ENCODE measurements at places on chromosomes 7 and 10. TPM values are rescaled to one million over a fixed set of nuclear protein-coding genes. Genes with fewer than 3 reads are reported as not detected.

DNA sequence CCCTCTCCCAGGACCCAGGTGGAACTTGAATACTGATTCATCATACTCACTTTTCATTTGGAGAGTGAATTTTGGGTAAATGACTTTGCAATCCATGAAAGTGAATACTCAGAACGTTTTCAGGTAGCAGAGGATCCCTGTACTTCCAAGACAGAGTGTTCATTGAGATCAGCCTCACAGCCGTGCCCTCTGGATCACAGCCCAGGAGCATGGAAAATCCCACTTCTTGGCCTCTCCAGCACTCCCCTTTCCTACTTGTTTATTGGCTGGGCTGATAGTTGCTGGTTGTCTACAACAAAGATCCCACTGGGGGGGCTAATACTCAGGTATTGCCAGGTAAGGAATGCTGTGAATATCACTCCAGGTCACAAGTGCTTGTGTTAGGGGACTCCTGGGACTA lies 5.9 kb downstream of the GCK start:
- no peak for DNase-seq

The SPDYE2 gene
- not detected for total RNA-seq

GRCh38 chr7:22726907-22727713 lies at the start of gene IL6:
TSS of gene IL6 (plus strand) at chr7:22727200. CDS start at chr7:22727263, 63 bp downstream.
- DNase-seq = peak; percentile 92

The FFAR4 gene
- 0.07 TPM for total RNA-seq

The PRSS37 gene
- not detected for total RNA-seq

The NHLRC2 gene
- total RNA-seq = 76.9 TPM

DNA sequence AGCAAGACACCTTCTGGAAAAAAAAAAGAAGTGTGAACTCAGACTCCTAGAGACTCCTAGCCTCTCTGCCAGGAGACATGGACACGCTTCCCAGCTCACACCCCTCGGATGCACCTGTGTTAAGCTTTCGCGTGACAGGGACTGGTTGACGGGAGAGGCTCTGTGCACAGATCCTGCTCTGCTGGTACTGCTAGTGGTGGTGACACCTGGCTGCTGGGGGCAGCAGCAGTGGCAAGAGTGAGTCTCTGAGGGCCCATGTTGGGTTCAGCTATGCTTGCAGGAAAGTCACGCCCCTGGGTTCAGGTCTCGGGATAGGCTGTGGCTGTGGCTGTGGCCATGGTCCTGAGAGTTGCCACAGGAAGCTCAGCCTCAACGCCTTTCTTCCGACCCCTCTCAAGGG lies 81.1 kb downstream of the XRCC2 start:
- no peak for DNase-seq

The PALD1 gene
- total RNA-seq = 5.2 TPM

- DNase-seq = no peak
These were observed 365.6 kb downstream of the ANKRD7 start for GRCh38 chr7:118590107-118590506.

GRCh38 chr10:1120801-1121211 lies 64.6 kb downstream of the WDR37 start:
- DNase-seq = no peak

The GBF1 gene
- total RNA-seq = 41.7 TPM

DNA sequence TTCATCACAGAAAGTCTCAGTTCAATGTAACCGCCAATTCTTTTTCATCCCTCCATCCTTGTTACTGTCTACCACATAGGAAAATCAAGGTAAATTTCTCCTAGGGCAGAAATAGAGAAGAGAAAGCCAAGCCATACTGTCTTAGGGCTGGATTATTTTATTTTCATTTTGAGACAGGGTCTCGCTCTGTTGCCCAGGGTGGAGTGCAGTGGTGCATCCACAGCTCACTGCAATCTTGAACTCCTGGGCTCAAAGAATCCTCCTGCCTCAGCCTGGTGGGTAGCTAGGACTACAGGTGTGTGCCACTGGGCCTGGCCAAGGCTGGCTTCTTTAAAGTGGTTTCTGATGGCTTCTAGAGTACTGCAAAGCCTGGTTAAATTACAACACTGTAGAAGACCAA lies 181.7 kb downstream of the SRPK2 start:
- DNase-seq = no peak

GRCh38 chr10:71667387-71667752 lies 52.2 kb downstream of the C10orf105 start:
- no peak for DNase-seq

GRCh38 chr7:122199171-122199570 lies 55.1 kb upstream of the AASS start:
- no peak for DNase-seq

- no peak for DNase-seq
These were observed 55.2 kb downstream of the HIPK2 start for GRCh38 chr7:139722604-139723003.

The KCNIP2 gene
- 568 TPM for total RNA-seq

GRCh38 chr7:24835643-24836042 lies 78.4 kb upstream of the GSDME start:
- DNase-seq = no peak

DNA sequence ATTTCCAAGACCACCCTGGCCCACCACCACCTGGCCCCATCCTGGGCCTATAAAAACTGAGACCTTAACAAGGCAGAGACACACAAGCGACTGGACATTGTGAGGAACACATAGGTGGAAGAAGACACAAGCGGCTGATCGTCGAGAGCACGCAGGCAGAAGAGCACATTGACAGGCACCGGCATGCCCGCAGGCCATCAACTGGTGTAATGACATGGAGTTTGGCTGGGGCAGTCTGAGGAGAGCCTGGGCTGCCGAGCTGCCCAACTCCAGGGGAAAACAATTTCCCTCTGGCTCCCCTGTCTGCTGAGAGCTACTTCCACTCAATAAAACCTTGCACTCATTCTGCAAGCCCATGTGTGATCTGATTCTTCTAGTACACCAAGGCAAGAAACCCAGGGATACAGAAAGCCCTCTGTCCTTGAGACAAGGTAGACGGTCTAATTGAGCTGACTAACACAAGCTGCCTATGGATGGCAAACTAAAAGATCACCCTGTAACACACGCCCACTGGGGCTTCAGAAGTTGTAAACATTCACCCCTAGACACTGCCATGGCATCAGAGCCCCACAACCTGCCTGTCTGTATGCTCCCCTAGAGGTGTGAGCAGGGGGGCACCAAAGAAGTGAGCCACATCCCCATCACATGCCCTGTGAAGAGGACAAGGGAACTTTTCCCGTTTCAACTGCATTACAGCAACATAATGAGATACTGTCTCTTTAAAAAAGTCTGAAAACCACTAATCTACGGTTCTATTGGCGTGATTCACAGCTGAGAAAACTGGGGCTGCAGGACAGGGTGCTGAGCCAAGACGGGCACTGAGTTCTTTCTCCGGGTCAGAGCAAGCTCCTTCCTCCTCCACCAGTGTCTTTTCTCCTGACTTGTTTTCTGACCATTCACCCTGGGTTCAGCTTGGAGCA lies 18.5 kb upstream of the TNS3 start:
- no peak for DNase-seq

GRCh38 chr10:3897156-3897555 lies 112.1 kb upstream of the KLF6 start:
- no peak for DNase-seq

The AGAP9 gene
- 2.3 TPM for total RNA-seq

DNA sequence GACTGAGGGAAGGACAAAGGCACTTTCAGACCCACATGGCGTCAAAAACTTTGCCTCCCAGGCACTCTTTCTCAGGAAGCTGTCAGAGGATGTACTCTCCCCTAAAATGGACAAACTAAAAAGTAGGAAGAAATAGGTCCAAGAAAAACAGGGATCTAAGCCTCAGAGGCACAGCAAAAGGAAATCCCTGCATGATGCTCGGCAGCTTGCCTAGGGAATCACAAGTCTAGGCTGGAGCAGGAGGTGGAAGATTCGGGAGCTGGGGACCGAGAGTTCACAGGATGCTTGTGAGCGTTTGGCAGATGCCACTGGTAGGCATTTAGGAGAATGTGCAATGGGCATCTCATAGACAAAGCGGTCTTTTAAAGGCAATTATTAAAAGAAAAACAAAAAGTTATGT lies 60.8 kb downstream of the ATXN7L1 start:
- no peak for DNase-seq

- no peak for DNase-seq
These were observed 196.9 kb upstream of the RHOBTB1 start for GRCh38 chr10:61140765-61141392.

- no peak for DNase-seq
These were observed 171.9 kb downstream of the TPST1 start for GRCh38 chr7:66377045-66377444.

The RSPH10B2 gene
- not detected for total RNA-seq

DNA sequence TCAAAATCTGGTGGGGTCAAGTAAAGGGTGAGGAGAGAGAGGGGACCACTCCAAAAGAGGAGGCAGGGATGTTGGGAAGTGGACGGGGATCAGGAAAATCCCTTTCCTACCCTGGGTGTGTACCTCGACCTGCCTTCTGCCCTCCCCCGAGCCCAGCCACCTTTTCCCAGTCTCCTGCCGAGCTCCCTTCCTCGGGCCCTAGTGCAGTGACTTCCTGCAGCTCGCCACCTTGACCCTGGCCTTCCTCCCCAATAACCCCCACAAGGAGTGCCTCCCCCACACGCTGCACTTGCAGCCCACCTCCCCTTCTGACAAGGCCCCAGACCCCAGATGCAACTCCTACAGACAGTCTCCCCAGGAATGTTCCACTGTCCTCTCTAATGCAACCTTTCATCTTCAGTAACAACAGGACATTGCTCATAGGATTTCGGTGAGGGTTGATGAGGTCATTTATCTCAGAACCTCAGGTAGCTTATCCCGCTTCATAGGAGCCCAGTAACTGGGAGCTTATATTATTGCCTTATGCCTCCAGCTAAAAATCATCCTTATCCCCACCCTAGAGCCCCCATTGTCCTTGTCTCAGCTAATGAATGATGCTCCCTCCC lies 90.1 kb downstream of the MKI67 start:
- DNase-seq = no peak

The PILRA gene
- 3.2 TPM for total RNA-seq

The HOXA7 gene
- not detected for total RNA-seq

- no peak for DNase-seq
These were observed 664.5 kb downstream of the PHTF2 start for GRCh38 chr7:78463039-78463438.

The COL28A1 gene
- total RNA-seq = 2.7 TPM

- no peak for DNase-seq
These were observed 172.3 kb downstream of the AUTS2 start for GRCh38 chr7:69770613-69771012.

GRCh38 chr7:85602196-85602595 lies 415.3 kb upstream of the SEMA3D start:
- no peak for DNase-seq

DNA sequence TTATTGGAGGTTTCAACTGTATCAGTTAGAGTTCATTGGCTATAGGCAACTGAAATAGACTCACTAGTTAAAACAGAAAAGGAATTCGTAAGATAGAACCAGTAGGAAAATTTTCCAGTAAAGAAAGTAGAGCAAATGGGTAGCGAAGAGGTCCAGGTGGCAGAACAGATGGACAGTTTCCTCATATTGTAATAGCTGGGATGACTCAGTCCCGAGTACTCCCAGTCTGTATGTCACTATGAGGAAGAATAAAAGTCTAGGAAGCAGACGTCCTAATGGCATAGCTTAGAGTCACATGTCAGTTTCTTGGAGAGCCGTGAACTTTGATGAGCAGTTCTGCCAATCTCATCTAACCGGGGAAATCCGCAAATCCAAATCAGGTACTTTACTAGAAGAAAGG lies 95.3 kb downstream of the RNF32 start:
- DNase-seq = no peak

DNA sequence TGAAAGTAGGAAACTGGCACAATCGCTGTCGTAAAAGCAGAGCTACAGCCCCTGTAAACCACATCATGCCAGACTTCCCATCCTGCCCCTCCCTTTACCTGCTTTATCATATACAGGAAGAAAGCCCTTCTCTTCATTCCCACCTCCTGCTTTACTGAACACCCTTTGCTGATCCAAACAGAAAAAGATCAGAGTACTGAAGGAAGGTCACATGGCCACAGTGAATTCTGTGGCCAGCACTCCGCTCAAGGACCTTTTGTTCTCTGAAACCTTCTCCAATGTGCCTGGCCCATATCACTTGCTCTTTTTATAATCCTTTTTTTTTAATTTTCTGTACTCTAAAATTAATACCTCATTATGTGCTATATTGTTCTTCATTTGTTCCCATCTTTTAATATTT lies 108.8 kb upstream of the LRGUK start:
- DNase-seq = no peak

The TRIM50 gene
- total RNA-seq = 0.30 TPM

- DNase-seq = no peak
These were observed 186.7 kb upstream of the SHH start for GRCh38 chr7:155998766-155999630.

DNA sequence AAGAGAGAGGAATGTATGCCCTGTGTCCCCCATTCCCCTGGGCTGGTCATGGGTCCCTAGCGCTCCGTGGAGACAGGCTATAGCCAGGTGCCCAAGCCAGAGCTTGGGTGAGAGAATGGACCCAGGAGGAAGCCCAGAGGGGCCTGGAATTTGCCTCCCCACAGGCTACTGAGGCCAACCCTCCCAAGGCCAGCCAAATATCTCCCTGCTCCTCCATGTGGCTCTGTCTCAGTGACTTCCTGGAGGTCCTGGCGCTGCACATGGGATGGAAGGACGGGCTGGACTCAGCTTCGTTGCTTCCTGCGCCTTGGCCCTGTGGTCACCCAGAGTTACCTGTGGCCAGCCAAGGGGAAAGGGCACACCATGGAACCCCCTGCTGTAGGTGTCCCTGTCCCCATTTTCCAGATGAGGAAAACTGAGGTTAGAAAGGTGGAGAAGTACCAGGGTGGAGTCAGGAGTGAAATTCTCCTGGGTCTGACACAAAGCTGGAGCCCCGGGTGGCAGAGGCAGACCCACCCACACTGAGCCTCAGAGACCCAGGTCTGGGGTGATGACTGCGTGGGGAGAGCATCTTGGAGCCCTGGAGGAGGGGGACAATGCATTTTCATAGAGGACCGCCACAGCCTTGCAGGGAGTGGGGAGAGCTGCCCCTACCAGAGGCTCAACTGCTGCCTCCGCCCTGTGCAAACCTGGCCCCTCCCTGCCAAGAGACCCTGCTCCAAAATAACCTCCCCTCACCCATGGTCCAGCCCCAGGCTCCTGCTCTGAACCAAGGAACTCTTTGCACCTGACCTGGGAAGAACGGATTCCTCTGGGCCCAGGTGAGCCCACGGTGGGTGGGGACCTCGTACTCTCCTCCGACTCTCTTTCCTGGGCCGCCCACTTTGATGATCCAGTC lies 42.6 kb downstream of the TMEM270 start:
- no peak for DNase-seq

The ZMYND11 gene
- total RNA-seq = 80.7 TPM

GRCh38 chr7:69673074-69673473 lies 74.8 kb downstream of the AUTS2 start:
- no peak for DNase-seq

DNA sequence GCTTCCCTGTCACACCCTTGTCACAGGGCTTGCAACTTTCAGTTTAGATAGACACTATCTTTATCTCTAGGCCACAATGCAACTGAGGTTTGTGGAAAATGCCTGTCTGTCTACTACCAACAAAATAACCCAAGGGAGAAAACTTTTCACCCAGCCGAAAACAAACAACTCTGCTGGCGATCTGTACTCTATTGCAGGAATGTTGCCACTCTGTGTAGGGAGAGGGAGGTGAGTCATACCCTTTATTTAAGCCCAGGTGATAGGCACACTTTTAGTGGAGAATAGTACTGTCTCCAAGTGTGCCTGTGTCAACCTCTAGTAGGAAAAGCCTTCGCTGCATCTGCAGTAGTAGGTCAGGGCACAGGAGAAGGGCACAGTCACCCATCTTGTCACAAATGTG lies 108.3 kb downstream of the SLC25A40 start:
- no peak for DNase-seq

The ALKBH4 gene
- total RNA-seq = 4.5 TPM

- no peak for DNase-seq
These were observed 21.1 kb upstream of the LANCL2 start for GRCh38 chr7:55343860-55344606.

- DNase-seq = no peak
These were observed 23.6 kb upstream of the PPIA start for GRCh38 chr7:44772867-44773266.
